ENCODE measurements at places on chromosomes 6 and 20.
A peak's percentile ranks its signal among the peaks of the same experiment; 100 is the strongest.

DNA sequence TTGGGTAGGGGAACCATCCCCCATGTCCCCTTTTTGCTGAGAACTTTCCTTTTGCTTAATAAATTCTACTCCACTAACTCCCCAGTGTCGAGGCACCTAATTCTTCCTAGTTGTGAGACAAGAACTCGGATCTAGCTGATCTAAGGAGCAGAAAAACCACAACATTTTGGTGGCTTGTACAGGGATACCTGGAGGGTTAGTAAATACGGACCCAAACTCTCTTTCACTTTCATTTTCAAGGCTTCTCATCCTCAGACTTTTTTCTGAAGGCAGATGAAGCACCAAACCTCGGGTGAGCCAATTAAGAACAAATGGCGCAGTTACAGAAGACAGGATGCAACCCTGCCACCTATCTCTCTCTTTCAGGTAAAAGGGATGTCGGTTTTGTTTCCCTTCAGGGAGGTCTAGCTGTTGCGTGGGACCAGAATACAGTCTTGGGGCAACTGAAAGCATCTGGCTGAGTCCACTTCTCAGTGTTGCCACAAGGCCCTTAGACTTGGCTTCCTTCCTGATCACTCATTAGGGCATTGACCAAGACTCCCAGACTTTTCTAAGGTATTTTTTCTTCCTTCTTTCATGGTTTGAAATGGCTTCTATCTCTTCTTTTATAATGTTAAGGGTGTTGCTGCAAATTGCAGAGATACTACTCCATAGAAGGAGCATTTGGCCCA is 11.1 kb upstream of the HTR1B start:
- peak; percentile 5 for DNase-seq

- peak; percentile 57 for DNase-seq
Measured at GRCh38 chr20:63498960-63499337, at the start of gene EEF1A2. Gene EEF1A2, minus strand, starts transcription at chr20:63499083. Its CDS starts 1,320 bp downstream, at chr20:63497763.

DNA sequence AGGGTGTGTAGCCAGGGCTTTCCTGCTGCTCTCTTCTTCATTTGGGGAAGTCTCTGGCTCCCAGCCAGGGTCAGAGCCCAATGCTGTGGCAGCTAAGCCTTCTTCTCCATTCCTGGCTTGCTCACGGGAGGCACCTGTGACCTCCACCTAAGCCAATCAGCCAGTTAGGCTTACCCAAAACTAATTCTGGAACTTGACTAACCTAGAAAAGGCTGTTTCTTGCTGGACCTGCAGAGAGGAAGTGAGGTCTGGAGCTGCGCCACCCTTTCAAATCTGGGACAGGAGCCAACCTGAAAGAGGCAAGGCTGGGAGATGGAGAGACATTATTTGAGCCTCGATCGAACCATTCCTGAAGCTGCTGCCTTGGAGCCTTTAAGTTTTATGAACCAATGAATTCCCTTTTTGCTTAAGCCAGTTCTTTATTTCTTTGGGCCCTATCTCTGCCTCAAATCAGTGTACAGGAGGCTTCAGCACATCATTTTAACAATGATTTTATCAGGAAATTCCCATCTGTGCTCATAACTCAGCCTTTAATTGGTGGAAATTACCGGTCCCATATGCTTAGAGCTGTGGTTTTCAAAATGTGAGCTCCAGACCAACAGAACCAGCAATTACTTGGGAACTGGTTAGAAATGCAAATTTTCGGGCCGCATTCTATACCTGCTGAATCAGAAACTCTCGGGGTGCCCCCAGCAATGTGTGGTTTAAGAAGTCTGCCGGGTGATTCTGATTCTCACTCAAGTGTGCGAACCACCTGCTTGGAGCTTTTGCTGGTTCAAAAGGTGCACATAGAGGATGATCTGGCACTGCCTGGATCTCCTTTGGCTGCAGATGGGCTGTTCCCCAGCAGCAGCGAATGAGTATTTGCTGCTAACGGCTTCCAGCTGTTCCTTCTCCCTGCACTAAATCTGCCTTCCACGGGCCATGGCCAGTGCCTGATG is 97.4 kb upstream of the RNF24 start:
- no peak for DNase-seq

GRCh38 chr6:37239526-37239925 is 18.0 kb upstream of the TBC1D22B start:
- no peak for DNase-seq

GRCh38 chr6:75842191-75842590 is 93.2 kb downstream of the MYO6 start:
- no peak for DNase-seq

DNA sequence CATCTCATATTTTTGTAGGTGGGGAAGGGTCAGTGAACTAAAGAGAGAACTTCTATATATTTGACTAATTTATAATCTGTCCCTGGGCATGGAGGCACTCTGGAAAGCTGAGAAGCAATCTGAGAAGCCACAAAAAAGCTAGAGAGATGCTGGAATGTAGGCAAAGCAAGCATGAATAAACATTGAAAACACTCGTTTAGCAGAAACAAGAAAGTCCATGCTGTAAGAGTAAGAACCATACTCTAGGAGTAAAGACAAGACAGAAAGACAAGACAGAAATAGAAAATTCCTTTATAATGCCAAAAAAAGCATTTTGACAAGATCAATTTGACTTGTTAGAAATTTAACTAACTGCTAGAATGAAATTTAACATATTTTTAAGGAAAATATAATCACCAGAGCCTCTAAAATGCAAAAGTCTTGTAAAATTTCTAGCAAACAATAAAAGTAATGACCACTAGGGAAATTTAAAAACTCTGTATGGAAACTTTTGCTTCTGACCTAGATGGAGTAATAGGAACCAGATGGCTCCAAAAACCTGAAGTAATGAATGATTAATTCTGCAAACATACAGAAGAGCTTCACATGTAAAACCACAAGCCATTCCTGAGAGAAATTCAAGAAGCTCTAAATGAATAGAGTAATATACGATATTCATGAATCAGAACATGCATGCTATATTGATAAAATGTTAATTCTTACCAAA is 625.7 kb upstream of the PTCHD4 start:
- no peak for DNase-seq

DNA sequence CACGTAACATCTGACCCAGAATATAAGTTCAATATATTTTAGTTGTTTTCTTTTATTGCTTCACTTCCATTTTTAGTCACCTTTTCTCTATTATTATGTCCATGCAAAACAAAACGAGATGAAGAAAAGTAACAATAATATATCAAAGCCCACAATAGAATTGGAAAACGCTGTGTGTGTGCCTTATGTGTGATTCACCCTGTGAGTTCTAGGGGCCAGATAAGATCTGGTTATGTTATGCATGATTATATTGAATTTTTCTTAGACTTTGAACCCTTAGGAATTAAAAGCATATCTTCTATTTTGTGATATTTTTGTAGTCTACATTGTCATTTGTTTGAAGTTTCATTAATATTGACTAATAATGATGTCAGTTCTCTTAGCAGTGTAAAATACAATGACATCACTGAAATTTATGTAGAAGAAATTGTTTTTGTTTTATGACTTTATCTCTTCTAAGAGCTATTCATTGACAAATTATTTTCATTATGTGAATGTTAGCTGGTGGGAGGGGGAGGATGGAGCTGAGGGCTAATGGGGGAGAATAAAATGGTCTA is 243.6 kb downstream of the TFAP2B start:
- no peak for DNase-seq

DNA sequence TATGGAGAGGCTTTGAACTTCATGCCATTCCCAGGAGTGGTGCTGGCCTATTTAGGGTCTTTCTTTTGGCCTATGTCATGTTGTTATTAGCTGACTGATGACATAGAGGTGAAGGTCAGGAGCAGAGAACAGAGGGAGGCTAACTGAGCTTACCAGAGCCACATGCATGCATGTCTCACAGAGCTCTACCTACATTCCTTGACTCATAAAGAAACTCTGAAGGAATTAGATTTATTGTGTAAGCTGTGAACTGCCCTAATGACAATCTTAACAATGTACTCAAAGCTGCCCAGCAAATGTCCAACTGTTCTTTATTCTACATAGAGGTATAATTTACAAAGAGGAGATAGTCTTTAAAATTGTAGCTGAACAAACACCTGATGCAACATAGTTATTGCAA is 192.7 kb upstream of the CNR1 start:
- no peak for DNase-seq

- DNase-seq: no peak
Measured at GRCh38 chr6:44920952-44921491, 407.1 kb upstream of the RUNX2 start.

DNA sequence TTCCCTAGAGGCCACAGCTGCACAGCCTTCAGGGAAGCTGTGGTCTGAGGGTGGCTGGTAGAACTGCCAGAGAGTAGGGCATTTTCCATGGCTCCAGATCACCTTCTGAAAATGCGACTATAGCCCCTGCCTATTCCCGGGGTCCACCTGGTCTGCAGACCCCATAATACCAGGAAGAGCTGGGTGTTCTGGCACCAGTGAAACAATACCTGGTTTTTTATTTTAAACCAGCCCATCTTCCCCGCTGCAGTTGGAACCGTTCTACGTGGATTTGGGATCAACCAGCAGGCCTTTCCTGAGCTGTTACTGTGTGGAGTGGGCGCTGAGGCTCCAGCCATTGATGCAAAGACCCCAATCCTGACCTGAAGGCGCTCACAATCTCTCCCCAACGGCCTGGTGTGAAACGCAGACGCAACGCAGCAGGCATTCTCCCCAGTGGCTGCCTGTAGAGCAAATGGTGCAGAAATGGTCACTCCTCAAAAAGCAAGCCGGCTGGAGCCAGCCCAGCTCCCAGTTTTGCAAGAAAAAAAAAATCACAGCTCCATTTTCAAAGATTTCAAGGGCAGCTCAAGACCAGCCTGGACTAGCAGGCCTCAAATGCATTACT is 11.3 kb downstream of the NPEPL1 start:
- DNase-seq: no peak

DNA sequence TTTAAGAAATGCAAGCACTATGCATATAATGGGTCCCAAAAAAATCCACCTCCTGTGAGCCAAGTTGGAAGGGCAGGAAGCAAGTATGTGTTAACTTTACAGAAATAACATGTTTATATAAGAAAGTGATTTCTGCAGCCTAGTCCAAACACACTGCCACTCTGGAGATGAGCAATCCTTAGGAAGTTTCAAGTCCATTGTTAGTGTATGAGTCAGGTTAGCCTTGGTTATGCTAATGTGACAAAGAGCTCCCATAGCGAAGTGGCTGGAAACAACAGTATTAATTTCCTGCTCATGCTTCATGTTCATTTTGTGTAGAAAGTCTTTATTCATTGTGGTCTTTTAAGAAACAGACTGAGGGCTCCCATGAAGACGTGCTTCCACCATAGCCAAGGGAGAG is 121.4 kb downstream of the TBXT start:
- no peak for DNase-seq

- DNase-seq: no peak
Measured at GRCh38 chr20:50995506-50995905, 27.4 kb downstream of the KCNG1 start.

GRCh38 chr6:71047417-71047816 is 90.6 kb upstream of the B3GAT2 start:
- no peak for DNase-seq

- DNase-seq: no peak
Measured at GRCh38 chr6:33763483-33763882, 16.8 kb upstream of the IP6K3 start.

DNA sequence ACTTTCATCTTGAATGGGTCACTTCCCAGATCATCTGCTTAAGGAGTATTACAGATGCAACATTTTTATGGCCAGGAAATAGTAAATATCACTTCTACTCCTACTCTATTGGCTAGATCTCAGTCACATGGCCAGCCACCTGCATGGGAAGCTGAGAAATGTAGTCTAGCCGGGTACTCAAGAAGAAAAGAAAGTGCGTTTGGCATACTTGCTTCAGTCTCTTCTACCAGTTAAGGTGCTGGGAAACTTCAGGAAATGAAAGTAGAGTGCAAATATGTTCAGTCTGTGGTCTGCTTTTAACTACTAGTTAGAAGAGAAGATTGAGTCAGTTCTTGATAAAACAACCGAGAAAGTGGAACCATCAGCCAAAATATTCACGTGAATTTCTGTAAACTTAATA is 129.2 kb downstream of the PDSS2 start:
- DNase-seq: no peak

DNA sequence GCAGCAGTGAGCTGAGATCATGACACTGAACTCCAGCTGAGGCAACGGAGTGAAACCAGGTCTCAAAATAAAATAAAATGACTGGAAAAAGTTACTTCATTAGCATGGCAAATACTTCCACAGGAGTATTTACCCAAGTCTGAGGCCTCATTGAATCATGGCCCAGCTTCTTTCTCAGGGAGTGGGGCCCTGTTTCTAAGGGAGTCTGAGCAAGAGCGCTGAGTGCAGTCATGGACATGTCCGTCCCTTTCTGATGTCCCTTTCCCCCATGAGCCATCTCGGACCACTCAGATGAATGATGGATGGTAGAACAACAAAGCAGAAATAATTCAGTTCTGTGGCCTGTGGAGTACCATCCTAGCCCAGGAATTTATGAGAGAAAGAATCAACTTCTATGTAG is 7.8 kb upstream of the DTD1 start:
- DNase-seq: no peak

GRCh38 chr20:10511170-10511508 is 76.0 kb downstream of the SLX4IP start:
- no peak for DNase-seq

GRCh38 chr6:11129908-11130565 is 18.5 kb upstream of the ERVFRD-1 start:
- DNase-seq: no peak

DNA sequence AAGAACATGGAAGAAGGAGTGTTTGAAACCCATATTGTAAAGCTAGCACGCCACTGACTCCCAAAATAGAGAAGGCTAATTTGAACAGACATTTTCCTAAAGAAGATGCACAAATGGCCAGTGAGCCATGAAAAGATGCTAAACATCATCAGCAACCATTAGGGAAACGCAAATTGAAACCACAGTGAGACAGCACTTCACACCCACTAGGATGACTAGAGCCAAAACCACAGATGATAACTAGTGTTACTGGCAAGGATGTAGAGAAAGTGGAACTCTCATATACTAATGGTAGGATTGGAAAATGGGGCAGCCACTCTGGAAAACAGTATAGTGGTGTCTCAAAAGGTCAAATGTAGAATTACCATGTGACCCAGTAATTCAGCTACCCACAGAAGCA is 58.2 kb downstream of the BMP7 start:
- no peak for DNase-seq

GRCh38 chr6:2038092-2038491 is 207.3 kb downstream of the GMDS start:
- peak; percentile 42 for DNase-seq

DNA sequence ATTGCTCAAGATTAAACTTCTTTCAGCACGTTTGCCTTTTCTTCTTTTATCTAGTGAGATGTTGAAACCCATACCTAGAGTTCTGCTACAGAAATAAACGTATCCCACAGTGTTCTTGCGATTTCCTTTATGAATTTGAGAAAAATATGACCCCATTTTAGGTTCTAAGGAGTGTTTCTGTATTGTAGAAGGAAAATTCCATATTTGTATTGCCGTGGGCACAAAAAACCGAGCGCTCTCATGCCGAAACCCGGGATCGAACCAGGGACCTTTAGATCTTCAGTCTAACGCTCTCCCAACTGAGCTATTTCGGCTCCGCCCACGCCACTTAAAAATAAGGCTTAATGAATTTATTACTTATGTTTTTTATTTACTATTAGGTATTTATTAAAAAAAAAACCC is 23.7 kb downstream of the ZNF311 start:
- DNase-seq: peak; percentile 89
